Islet precursor cell (in vitro differentiated cells): ENCODE measurements at places on chromosomes 5 and 9.

DNA sequence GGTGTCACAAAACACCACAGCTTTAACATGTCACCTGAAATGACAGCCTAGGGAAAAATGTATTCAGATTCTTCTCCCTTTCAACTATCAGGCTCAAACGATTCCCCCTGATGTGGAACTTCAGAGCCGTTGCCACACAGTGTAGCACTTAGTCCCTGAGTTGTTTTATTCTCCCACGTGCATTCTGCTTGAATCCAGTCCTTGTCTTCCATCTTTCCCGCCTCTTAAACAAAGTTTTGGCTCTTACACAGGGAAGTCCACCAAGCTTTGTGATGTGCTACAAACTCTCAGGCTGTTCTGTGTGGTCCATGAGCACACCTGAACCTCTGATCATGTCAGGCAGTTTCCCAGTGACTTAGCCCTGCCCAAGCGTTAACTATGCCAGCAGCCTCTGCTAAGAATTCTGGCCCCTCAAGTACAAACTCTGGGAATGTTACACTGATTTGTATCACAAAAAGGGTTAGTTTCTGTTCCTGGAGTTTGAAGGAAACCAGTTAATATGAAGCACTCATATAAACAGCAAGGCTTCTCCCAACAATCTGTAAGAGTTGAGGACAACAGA is 45.8 kb upstream of the RNF38 start:
- no peak for DNase-seq

DNA sequence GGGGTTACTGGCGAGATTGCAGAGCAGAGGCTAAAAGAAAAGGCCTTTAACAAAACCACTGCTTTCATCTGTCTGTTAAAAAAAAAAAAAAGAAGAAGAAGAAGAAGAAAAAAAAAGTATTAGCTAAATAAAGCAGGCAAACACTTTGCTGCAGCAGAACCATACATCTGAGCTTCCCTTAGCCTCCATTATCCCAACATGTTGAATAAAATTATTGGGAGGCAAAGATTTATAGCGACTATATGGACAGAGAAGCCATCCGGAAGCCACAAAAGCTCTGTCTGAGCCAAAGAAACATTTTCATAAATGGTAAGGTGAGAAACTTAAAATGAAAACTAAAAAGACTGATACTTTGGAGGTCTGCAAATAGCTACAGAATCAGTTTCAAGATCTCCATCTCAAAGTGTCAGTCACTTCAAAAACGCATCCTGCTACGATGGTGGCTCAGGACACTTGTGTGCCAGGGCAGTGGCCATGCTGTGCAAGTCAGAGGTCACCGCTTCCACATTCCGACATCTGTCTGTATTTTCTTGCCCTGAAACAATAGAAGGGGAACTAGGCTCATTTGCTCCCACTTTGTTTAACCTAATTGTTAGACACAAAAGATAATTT is 9.6 kb downstream of the EFNA5 start:
- DNase-seq: no peak

DNA sequence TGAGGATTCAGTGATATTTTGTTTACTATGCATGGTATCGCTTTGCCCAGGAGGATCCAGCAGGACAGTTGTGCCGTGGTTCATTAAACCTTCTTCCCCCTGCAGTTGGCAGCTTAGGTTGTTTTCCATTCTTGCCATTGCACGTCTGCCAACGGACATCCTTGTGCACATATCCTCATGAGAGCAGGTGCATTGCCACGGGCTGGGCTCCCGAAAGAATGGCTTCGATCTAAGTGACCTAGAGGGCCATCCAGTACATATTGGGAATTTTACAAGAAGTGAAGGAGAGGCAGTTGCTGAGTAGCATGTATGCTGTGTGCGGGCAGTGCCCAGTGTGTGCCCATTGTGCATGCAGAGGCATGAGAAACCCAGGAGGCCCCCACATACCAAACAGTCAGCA is 22.1 kb downstream of the HRH2 start:
- no peak for DNase-seq

DNA sequence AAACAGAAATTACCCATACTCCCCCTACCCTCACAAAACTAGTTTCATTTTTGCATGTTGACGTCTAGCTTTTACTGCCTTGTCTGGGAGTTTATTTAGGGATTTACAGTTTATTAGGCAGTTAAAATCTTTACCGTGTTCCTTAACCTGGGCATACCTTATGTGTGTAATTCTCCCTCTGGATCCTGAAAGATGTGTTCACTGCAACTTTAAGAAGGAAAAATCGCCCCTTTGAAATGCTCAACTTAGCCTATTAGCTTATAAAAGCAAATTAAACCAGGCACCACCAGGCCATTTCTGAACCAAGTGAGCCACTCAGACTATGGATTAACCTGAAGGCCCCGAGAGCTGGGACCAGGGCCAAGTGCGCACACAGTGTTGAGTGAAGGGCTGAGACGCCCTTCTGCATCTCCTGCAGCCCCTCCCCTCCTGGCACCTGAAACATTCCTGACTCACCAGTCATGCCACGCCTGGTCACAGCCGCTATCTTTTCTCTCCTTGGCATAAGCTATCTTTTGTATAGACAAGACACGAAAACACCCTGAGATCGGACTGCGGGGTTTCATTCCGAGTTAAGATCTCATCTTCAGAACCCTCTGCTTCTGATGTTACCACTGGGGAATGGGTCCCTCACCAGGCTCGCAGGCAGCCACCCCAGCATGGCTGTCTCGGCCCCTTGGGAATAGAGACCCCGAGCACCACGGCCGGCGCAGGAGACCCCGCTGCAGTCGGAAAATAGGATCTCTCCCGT is 111.9 kb downstream of the ROR2 start:
- peak; percentile 55 for DNase-seq
